ENCODE measurements at places on chromosomes 12 and 14. TPM values are rescaled to one million over a fixed set of nuclear protein-coding genes. Genes with fewer than 3 reads are reported as not detected.

The KHNYN gene
- 55.5 TPM for total RNA-seq

The LYZ gene
- not detected for total RNA-seq

The ANO4 gene
- total RNA-seq, result 0.85 TPM

The KRT7 gene
- total RNA-seq, result 19.2 TPM

The NKX2-1 gene
- not detected for total RNA-seq

The C12orf42 gene
- total RNA-seq, result 0.05 TPM

The PPM1H gene
- total RNA-seq, result 2.3 TPM

The CCDC88C gene
- 50.0 TPM for total RNA-seq

The TMX1 gene
- total RNA-seq, result 62.8 TPM

The FLRT2 gene
- 216 TPM for total RNA-seq

The COL2A1 gene
- not detected for total RNA-seq

The NXPH4 gene
- total RNA-seq, result 0.51 TPM

The BHLHE41 gene
- total RNA-seq, result 0.85 TPM

The PLA2G1B gene
- total RNA-seq, result not detected

The PIWIL1 gene
- total RNA-seq, result not detected

The RPGRIP1 gene
- total RNA-seq, result not detected

The TMEM121 gene
- 4.6 TPM for total RNA-seq

The ZNF384 gene
- total RNA-seq, result 12.1 TPM

The HPD gene
- not detected for total RNA-seq

The MANSC1 gene
- 14.8 TPM for total RNA-seq

The HELB gene
- total RNA-seq, result 4.1 TPM

The ADAMTS20 gene
- total RNA-seq, result not detected

The GPD1 gene
- not detected for total RNA-seq

The CCNB1IP1 gene
- total RNA-seq, result 30.8 TPM

The SDSL gene
- 2.4 TPM for total RNA-seq

The GLS2 gene
- total RNA-seq, result 0.51 TPM

The TRIP11 gene
- 73.1 TPM for total RNA-seq

The KCNK10 gene
- not detected for total RNA-seq

The GPR68 gene
- total RNA-seq, result 0.74 TPM

The RASSF9 gene
- total RNA-seq, result 7.7 TPM

The KRT85 gene
- total RNA-seq, result not detected

The MEG3 gene
- total RNA-seq, result 2.2 TPM

The SDR9C7 gene
- not detected for total RNA-seq

The MYO1H gene
- not detected for total RNA-seq

The PLD4 gene
- total RNA-seq, result 0.05 TPM

The MANSC4 gene
- total RNA-seq, result not detected

The PRIMA1 gene
- total RNA-seq, result not detected

The RAPGEF3 gene
- total RNA-seq, result 52.0 TPM

Measured in dermis blood vessel endothelial cell (primary cell).